Hair follicle dermal papilla cell (primary cell): ENCODE measurements at places on chromosomes 3 and 15. TPM values are rescaled to one million over a fixed set of nuclear protein-coding genes. Genes with fewer than 3 reads are reported as not detected.

CATSPER2 gene
- total RNA-seq, result 0.24 and 0.65 TPM in 2 replicates

AHSG gene
- not detected in 2 replicates for total RNA-seq

IL16 gene
- 0.97 and 1.1 TPM in 2 replicates for total RNA-seq

CCDC191 gene
- total RNA-seq, result 3.6 TPM in 2 replicates

FBXO40 gene
- not detected in 2 replicates for total RNA-seq

CFAP100 gene
- not detected in 2 replicates for total RNA-seq

TM4SF18 gene
- 0.12 and 0.32 TPM in 2 replicates for total RNA-seq

NR1I2 gene
- 0.16 TPM in 1 of 2 replicates, not detected in the other for total RNA-seq

CPN2 gene
- under 0.01 TPM in 1 of 2 replicates, not detected in the other for total RNA-seq

CPEB1 gene
- 13.1 and 14.9 TPM in 2 replicates for total RNA-seq

CCDC51 gene
- 8.0 and 10.6 TPM in 2 replicates for total RNA-seq

EXD1 gene
- not detected in 2 replicates for total RNA-seq

BOC gene
- 60.7 and 67.2 TPM in 2 replicates for total RNA-seq

SLC2A2 gene
- total RNA-seq, result under 0.01 TPM in 1 of 2 replicates, not detected in the other

C3orf22 gene
- total RNA-seq, result not detected in 2 replicates

ABI3BP gene
- total RNA-seq, result 28.9 and 61.1 TPM in 2 replicates

ZNF774 gene
- 0.85 and 1.9 TPM in 2 replicates for total RNA-seq

PPARG gene
- 14.8 and 20.8 TPM in 2 replicates for total RNA-seq

LCTL gene
- 7.8 and 9.2 TPM in 2 replicates for total RNA-seq

WDR49 gene
- total RNA-seq, result 0.49 TPM in 1 of 2 replicates, not detected in the other

RAD18 gene
- total RNA-seq, result 10.0 and 11.4 TPM in 2 replicates
